ENCODE measurements at places on chromosomes 6 and 20.

- DNase-seq, result no peak
These were observed 58.2 kb downstream of the NEDD9 start for GRCh38 chr6:11174242-11174611.

DNA sequence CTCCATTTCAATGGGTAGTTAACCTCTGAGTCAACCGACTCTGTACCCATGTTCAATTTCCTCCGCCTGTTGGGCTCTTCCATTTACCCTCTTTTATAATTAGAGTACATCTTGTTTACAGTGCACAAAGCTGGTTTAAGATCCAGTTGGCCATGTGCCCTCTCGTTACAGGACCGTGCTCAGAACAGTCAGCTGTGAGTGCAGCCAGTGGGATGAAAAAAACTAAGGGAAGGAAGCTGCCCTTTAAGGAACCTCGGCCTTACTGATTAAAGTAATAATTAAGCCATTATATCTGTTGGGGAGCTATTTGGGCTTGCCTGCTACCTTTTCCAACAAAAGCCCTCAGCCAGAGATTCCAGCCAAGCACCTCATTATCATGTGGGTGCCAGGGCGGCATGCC is 68.8 kb downstream of the TMEM170B start:
- no peak for DNase-seq

GRCh38 chr6:168134560-168135201 is 55.7 kb upstream of the FRMD1 start:
- no peak for DNase-seq

DNA sequence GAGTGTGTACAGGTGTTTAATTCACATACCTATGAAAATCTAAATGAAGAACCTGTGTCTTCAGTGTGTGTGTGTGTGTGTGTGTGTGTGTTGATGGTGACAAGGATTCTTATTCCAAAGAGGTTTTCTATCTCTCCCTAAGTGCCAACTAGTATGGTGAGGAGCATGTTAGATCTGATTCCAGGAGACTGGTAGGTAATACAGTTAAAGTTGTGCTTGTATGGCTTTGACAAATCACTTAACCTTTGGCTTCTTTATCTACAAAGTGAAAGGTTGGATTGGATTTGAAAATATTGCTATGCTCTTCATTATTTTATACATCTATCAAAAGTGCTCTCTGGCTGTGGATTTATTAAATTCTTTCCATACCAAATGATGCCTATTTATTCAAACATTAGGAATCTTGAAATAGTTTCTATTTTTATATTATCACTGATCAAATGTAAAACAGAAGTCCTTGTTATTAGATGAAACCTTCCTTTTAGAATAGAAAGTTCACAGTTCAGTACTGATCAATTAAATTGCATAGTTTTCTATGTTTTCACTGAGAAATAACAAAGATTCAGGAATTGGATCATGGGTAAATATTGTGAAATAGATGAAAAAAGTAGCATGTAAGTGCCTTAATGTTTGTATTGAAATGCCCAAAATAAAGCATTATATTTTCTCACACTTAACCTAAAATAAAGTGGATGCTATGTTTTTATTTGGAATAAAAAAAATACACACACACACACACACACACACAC is 84.4 kb upstream of the MLIP start:
- DNase-seq, result no peak

GRCh38 chr6:146292506-146292905 is 251.1 kb upstream of the RAB32 start:
- no peak for DNase-seq

DNA sequence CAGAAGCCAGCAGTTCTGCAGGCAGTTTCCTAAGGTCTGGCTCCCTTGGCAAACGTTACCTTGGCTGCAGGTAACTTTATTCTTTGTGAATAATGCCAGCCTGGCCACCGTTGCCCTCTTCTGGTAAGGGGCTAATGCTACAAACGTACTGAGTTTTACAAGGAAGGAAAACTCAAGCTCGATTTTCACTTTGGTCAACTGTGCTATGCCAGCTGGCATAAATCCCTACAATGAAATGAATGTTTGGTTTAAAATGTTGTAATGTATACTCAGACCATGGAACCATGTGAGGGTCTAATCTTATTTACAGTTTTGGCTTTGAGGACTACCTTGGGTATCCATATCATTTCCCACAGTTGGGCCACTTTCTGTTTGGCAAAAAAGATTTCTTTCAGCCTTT is 101.4 kb downstream of the SLX4IP start:
- DNase-seq, result no peak

- DNase-seq, result no peak
These were observed 104.2 kb downstream of the NCOA3 start for GRCh38 chr20:47605673-47606413.

DNA sequence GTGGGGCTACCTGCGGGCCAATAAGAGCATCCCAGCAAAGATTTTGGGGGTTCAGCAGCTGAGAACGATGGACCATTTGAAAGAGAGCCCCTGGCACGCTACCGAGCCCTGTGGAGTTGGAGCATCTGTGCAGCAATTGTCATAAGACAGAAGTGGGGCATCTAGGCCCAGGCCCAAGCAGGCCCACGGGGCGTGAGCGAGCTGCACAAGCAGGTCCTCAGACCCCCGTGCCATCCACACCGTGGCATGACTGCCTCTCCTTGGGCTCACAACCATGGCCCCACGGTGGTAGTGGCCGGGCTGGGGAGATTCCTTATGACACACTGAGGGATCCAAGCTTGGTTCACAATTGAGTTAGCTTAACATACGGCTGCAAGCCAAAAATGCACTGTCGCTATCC is 103.3 kb upstream of the AGPAT4 start:
- DNase-seq, result no peak

DNA sequence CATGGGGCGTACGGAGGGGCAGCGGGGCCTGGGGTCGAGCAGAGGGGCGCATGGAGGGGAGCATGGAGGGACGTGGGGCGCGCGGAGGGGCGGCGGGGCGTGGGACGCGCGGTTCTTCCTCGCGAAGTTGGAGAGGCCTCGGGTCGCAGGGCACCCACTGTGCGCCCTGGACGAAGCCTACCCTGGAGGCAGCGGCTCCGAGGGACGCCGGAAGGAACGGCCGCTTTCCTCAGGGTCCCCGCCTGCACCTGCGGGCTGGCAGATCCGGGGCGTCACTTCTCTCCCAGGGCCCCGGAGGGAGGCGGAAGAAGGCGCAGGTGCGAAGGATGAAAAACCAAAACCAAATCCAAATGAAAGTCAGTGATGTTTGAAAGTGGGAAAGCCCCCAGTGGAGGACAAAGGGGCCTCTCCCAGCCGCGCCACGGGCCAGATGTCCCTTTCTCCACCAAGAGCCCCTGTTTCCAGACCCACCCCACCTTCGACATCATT is 142.1 kb upstream of the PDE10A start:
- DNase-seq, result no peak

GRCh38 chr6:149012040-149012545 is 265.3 kb downstream of the UST start:
- no peak for DNase-seq

- DNase-seq, result no peak
These were observed 163.6 kb upstream of the PREP start for GRCh38 chr6:105566503-105566902.

DNA sequence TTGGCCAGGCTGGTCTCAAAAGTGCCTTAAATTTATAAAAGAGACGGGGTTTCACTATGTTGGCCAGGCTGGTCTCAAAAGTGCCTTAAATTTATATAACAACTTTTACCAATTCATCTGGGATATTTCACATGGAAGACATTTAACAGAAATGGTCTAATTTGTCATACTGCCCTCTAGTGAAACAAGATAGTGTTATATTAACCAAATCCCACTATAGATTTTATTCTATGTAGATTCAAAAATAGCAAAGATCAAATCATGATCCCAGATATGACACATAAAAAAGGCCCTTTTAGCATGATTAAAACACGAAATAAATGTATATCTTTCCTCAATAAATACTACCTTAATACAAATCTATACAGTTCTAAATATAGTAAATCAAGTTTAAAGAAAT is 102.8 kb upstream of the TFAP2D start:
- no peak for DNase-seq

DNA sequence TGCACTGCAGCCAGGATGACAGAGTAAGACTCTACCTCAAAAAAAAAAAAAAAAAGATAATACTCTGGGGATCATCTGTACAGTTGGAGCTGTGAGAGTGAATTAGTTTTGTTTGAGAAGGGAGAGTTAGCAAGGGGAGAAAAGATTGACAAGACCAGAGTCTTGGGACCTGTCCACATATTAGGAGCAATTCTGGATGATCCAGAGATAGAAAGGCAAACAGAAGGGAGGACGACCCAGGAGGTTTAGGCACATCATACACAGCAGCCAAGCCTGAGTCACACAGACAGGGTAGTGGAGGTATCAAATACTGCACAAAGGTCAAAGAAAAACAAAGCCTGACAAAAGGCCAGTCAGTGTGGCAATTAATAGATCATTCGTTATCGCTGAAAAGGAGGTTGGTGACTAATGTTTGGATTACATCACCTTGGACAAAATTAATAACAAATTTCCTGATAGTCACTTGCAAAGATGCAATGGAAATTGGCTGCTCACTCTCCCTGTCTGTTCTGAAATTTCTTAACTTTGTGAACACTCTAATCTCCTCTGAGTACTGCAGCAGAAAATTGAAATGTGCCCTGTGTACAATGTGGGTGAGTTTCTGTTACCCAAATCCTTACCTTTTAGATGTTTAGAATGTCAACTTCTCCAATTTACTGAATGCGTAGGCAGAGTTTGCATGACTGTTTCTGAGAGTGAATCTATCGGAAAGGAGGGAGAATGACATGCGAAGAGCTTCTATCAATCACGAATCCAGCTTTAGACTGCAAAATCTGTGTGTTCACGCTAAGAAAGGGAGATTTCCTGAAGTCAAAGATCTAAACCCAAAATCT is 105.4 kb downstream of the TSHZ2 start:
- DNase-seq, result no peak

GRCh38 chr20:19943061-19943521 is 74.1 kb upstream of the NAA20 start:
- no peak for DNase-seq

- DNase-seq, result no peak
These were observed 196.5 kb downstream of the BACH2 start for GRCh38 chr6:90100059-90100665.

- DNase-seq, result no peak
These were observed 193.2 kb downstream of the OGFRL1 start for GRCh38 chr6:71481801-71482200.

GRCh38 chr6:95091823-95092436 is 485.4 kb upstream of the MANEA start:
- DNase-seq, result no peak

DNA sequence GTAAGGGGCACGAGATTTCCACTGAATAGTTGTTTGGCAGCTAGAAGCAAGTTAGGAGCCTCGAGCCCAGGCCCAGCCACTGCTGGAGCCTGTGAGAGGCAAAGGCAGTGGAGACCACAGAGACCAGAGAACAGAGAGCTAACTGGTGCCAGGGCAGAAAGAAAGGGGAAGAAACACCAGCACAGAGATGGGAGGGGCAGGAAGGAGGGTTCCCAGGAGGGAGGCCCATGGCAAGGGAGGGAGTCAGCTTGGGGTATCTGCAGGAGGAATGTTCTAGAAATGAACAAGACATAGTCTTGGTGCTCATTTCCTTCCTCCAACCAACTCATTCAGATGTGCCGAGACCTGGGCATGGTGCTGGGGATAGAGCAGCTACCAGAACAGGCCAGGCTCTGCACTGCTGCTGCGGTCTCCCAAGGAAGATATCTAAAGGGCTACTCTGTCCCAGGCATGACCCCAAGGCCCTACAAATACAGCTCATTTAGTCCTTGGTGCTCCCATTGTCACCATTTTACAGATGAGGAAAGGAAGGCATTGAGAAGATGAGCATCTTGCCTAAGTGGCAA is 10.7 kb downstream of the ANGPT4 start:
- DNase-seq, result no peak
